ENCODE measurements at places on chromosomes 13 and 19. TPM values are rescaled to one million over a fixed set of nuclear protein-coding genes. Genes with fewer than 3 reads are reported as not detected.

FOSB gene
- total RNA-seq, result 10.7 TPM

SLC6A16 gene
- total RNA-seq, result 1.3 TPM

RPS15 gene
- 2,075 TPM for total RNA-seq

OVOL3 gene
- total RNA-seq, result 0.45 TPM

CASP14 gene
- not detected for total RNA-seq

ATXN8OS gene
- total RNA-seq, result not detected

ZNF382 gene
- total RNA-seq, result 0.06 TPM

DMKN gene
- 36.6 TPM for total RNA-seq

BEST2 gene
- total RNA-seq, result 2.9 TPM

ZNF610 gene
- not detected for total RNA-seq

SOHLH2 gene
- total RNA-seq, result not detected

PBX4 gene
- total RNA-seq, result 1.9 TPM

ANKRD24 gene
- 0.18 TPM for total RNA-seq

GFY gene
- total RNA-seq, result 0.16 TPM

GAPDHS gene
- not detected for total RNA-seq

CBLC gene
- total RNA-seq, result not detected

TEX30 gene
- 12.6 TPM for total RNA-seq

IGFLR1 gene
- 12.9 TPM for total RNA-seq

CYP2A7 gene
- not detected for total RNA-seq
